ENCODE measurements at places on chromosomes 11 and 22. TPM values are rescaled to one million over a fixed set of nuclear protein-coding genes. Genes with fewer than 3 reads are reported as not detected.

- H3K27ac ChIP-seq, result no peak overlapping the region
- H3K36me3 ChIP-seq, result peaks cover 4% of the 10 kb centered on the region
- no peaks in the 10 kb centered on the region for H3K27me3 ChIP-seq
- no peak overlapping the region for H3K4me3 ChIP-seq
Measured at GRCh38 chr22:41598081-41598480, 8.4 kb upstream of the PMM1 start.

DNA sequence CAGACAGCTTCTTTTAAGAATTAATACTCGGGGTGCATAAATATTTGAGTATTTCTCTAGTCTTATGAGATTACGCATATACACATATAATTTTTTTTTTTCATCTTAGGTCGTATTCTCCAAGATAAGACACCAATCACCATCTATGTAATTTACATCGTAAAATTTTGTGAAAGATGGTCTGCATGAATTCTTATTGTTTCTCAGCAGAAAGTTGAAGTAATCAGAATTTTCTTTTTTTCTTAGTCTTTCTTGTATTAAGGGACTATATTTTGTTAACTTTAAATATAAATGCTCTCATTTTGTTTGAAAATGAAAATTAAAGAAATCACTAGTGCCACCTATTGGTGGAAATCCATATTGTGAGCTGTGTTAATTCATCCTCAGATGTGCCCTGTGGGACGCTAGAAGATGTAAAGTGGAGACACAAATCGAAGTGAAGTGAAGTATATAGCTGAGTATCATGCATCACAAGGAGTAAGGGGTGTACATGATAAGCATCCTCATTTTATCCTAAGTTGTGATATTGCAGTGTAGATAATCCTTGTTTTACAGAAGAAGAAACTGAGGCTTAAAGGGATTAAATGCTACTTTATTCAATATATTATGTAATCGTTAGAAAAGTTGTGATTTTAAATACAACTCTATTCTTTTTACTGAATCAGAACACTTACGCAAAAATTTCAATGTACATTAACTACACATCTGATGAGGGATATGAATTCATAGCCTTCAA, 2084.3 kb downstream of the LRRC4C start:
- H3K27ac ChIP-seq, result no peak overlapping the region
- H3K4me1 ChIP-seq, result peaks cover 4% of the 10 kb centered on the region
- no peaks in the 10 kb centered on the region for H3K27me3 ChIP-seq
- H3K4me3 ChIP-seq, result no peak overlapping the region

DNA sequence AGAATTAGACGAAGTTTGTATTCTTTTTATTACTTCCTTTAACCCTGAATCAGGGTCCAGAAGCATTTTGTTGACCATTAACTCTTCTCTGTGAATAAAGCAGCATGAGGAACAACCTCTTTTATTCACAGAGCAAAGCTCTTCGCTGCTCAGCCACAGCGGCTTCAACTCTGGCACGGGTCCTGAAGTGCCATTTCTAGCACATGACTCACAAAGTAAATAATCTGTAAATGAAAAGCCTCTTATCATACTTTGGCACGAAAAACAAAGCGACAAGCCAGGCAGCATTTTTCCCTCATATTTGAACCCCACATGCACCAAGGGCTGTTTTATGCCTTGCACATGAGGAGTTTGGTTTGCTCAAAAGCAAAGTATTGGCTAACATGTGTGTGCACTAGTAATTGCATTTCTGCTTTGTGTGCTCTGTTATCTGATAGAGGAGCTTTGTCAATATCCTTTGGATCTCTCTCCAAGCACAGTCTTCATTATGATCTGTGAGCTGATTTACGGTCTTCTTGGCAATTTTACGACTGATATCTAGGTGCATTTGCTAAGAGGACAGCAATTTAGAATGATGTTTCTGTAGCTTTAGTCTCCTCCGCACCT, 33.0 kb upstream of the APOBEC3A start:
- H3K27ac ChIP-seq, result peak overlapping the region; percentile 91
- no peak overlapping the region for H3K4me3 ChIP-seq
- no peaks in the 10 kb centered on the region for H3K36me3 ChIP-seq
- peaks cover 39% of the 10 kb centered on the region for H3K4me1 ChIP-seq
- no peaks in the 10 kb centered on the region for H3K27me3 ChIP-seq

- no peaks in the 10 kb centered on the region for H3K4me1 ChIP-seq
- DNase-seq, result no peak
- no peak overlapping the region for H3K27ac ChIP-seq
- H3K4me3 ChIP-seq, result no peak overlapping the region
Measured at GRCh38 chr11:125148743-125149142, 15.8 kb upstream of the PKNOX2 start.

DNA sequence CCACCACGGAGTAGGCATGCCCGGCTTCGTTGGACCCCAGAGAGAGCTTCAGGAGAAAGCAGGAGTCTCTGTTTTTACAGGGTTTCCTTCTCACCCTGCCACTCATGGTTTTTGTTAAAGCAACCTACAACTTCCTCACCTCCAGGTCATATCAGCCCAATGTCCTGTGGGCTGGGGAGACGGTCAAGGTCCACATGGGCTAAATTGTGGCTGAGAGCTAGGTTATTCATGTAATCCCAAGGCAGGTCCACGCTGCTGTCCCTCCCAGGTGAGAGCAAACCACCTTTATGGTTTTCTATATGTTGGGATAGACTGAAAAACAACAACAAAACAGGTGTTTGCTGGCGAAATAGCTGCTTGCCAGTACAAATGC, 19.5 kb downstream of the TSPAN32 start:
- no peaks in the 10 kb centered on the region for H3K4me1 ChIP-seq
- no peaks in the 10 kb centered on the region for H3K27me3 ChIP-seq
- no peak for DNase-seq

GRCh38 chr11:12088047-12088481, 22.3 kb upstream of the MICAL2 start:
- DNase-seq, result peak; percentile 61
- H3K36me3 ChIP-seq, result no peaks in the 10 kb centered on the region
- H3K4me1 ChIP-seq, result peaks cover 68% of the 10 kb centered on the region
- peak overlapping the region; percentile 94 for H3K27ac ChIP-seq

GATD1 gene
- total RNA-seq, result 43.4 TPM

- no peaks in the 10 kb centered on the region for H3K36me3 ChIP-seq
- peak overlapping the region; percentile 17 for H3K27ac ChIP-seq
- DNase-seq, result peak; percentile 17
- H3K4me3 ChIP-seq, result no peak overlapping the region
Measured at GRCh38 chr11:19980957-19981669, 179.2 kb downstream of the DBX1 start.

GRCh38 chr22:36347094-36347493, 40.7 kb downstream of the MYH9 start:
- no peaks in the 10 kb centered on the region for H3K36me3 ChIP-seq
- peak overlapping the region; percentile 99 for H3K27ac ChIP-seq
- H3K4me1 ChIP-seq, result peaks cover 96% of the 10 kb centered on the region
- DNase-seq, result no peak
- H3K4me3 ChIP-seq, result no peak overlapping the region

- H3K27me3 ChIP-seq, result peaks cover 34% of the 10 kb centered on the region
- H3K4me1 ChIP-seq, result peaks cover 19% of the 10 kb centered on the region
- H3K36me3 ChIP-seq, result no peaks in the 10 kb centered on the region
- peak within 1 kb of the TSS; percentile 43 for H3K4me3 ChIP-seq
Measured at GRCh38 chr22:39349967-39350726, at the start of gene SYNGR1. Gene SYNGR1 (plus strand): TSS chr22:39349991. CDS start chr22:39350011, 20 bp downstream.

GRCh38 chr11:5178046-5178837, 22.2 kb downstream of the OR51V1 start:
- no peaks in the 10 kb centered on the region for H3K36me3 ChIP-seq
- H3K4me1 ChIP-seq, result no peaks in the 10 kb centered on the region
- no peak for DNase-seq
- no peak overlapping the region for H3K4me3 ChIP-seq
- H3K27me3 ChIP-seq, result no peaks in the 10 kb centered on the region
- H3K27ac ChIP-seq, result no peak overlapping the region

- H3K27ac ChIP-seq, result peak overlapping the region; percentile 81
- no peaks in the 10 kb centered on the region for H3K36me3 ChIP-seq
- peak; percentile 36 for DNase-seq
- H3K4me3 ChIP-seq, result peak overlapping the region; percentile 50
- no peaks in the 10 kb centered on the region for H3K27me3 ChIP-seq
Measured at GRCh38 chr22:38570779-38571364, 889 bp upstream of the DMC1 start.

MPZL2 gene
- total RNA-seq, result 86.5 TPM

- no peaks in the 10 kb centered on the region for H3K36me3 ChIP-seq
- H3K4me1 ChIP-seq, result no peaks in the 10 kb centered on the region
- H3K27ac ChIP-seq, result no peak overlapping the region
- H3K4me3 ChIP-seq, result no peak overlapping the region
Measured at GRCh38 chr11:31779374-31779791, 31.7 kb downstream of the PAX6 start.

BLID gene
- total RNA-seq, result not detected

TEX54 gene
- total RNA-seq, result not detected

DNA sequence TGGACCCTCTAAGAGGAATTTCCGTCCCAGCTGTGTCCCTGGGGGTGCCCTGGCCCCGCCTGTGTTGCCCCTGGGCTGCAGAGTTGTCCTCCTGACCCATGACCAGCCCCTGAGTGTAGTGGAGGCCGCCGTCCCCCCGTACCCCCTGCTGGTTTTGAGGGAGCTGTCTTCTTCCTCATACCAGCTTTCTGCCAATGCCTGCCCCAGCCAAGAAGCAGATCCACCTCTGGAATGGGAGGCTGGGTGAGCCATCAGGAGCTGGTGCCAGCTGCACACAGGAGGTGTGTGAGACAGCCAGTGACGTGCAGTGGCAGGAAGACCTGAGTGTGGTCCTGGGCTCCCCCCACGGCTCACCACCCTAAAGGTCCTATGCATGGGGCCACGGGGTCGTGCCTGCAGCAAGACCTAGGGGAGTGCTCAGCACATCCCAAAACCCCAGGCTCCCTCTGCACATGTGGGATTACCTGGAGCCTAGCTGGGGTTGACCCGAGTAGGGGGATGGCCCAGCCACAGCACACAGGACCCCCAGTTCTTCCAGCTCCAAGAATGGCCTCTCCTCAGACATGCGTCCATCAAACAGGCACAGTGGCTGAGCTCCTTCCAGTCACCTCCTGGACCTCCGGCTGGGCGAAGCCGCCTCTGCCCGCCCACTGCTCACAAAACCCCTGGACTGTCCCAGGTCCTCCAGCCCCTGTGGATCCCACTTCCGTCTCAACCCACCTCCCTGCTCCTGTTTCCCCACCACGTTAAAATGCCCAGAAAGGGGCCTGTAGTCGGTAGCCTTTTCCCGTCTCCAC, 647.6 kb downstream of the BRD1 start:
- no peaks in the 10 kb centered on the region for H3K4me1 ChIP-seq
- no peak overlapping the region for H3K27ac ChIP-seq
- no peak overlapping the region for H3K4me3 ChIP-seq
- H3K36me3 ChIP-seq, result no peaks in the 10 kb centered on the region
- no peak for DNase-seq

Data from transverse colon (tissue), 4 donors.